ENCODE measurements at places on chromosomes 16 and 17. TPM values are rescaled to one million over a fixed set of nuclear protein-coding genes. Genes with fewer than 3 reads are reported as not detected.
A peak's percentile ranks its signal among the peaks of the same experiment; 100 is the strongest.

AATK gene
- total RNA-seq, result 9.3 TPM

- no peak for DNase-seq
Observed at GRCh38 chr17:76417499-76418143, 33.2 kb downstream of the SPHK1 start.

CDRT4 gene
- 0.77 TPM for total RNA-seq

DNA sequence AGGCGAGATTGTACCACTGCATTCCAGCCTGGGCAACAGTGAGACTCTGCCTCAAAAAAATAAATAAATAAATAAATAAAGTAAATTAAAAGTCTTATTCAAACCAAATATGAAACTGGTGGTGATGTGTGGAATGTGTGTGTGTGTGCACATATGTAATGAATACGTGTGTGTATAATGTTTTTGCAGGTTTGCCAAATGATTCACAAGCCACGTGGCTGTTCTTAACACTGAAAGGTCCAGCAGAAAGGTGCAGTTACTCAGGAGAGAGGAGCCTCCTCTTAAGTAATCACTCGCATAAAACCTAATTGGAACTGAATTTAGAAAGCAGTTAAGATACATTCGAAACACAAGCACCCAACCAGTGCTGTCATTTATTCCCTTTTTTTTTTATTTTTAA lies 22.9 kb downstream of the GDE1 start:
- no peak for DNase-seq

DNA sequence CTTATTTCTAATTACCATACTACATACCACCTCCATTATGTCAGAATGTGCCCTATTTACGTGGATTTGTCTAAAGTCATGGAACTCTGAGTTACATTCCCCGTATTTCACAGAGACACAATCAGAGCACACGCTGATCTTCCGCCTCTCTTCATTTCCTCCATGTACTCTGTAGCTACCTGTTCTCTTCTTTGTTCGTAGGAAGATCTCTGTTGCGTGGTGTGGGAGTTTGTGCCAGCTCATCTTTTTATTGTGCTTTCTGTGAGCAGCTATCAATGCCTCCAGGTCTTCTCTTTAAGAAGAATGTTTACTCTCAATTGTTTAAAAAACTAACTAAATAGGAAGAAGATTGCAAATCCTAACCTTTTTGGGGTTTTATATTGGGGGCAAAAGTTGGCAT lies 26.9 kb downstream of the NLRC5 start:
- no peak for DNase-seq

LIG3 gene
- 46.5 TPM for total RNA-seq

TERB1 gene
- not detected for total RNA-seq

GRCh38 chr17:83177611-83178532 lies 98.5 kb downstream of the METRNL start:
- DNase-seq, result no peak

DNA sequence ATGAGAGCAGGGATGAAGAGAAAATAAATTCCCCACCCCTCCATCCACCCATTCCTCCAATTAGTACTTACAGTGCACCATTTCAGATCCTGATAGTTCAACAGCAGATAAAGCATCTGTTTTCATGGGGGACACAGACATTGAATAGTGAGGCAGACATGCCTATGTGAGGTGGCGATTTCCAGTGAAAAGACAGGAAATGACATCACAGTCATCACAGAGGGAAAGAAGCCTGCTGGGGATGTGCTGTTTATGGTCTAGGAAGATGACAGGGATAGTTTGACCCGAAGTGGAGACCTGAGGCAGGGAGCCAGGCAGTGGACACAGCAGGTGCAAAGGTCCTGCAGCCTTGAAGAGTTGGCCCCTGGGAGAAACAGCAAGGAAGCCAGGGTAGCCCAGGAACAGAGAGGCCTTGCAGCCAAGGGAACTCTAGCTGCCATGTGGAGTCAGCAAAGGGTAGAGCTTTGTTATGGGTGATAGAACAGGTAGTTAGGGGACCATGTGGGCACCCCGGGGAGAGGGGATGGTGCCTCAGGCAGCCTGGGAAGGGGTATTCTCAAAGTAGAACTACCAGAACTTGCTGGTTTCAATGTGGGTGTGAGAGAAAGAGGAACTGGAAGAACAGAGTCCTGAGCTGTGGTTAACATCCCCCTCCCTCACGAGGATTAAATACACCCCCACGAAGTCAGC lies 256.6 kb downstream of the CPPED1 start:
- no peak for DNase-seq

OR4D1 gene
- not detected for total RNA-seq

DNA sequence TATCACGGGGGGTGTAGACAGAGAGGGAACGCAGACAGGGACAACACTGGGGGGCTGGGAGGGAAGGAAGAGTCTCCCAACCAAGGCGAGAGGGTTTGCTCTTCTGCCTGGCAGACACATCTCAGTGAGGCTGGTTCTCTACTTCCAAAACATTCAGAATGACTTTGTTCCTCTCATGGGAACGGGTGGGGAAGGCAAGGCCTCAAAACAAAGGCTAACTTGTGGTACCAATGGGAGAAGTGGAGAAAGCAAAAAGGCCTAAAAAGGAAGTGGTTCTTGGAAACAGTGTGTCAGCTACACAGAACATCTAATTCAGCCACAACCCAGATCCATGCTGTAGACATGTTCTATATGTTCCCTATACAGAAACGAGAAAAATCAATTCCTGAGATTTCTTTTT lies 7.5 kb downstream of the FLOT2 start:
- DNase-seq, result peak; percentile 43

- DNase-seq, result no peak
Observed at GRCh38 chr16:23871924-23872323, 36.1 kb downstream of the PRKCB start.

DNA sequence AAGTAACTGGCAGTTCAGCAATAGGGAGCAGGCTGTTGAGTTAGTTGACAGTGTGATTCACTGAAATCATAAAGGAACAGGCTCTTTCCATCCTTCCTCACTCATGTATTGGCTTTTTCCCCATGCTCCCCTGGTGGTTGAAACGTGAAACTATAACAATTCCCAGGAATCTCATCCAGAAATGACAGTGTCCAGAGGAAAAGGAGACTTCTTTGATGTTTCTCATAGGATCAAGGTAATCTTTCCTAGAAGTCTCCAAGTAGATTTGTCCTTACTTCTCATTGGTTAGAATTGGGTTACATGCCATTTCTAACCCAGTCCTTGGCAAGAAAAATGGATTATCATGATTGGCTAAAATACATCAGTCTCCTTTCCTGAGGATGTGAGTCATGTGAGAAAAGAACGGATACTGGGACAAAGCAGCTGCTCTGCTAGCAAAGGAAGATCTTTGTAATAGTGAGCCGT lies 14.4 kb downstream of the TTC19 start:
- peak; percentile 73 for DNase-seq

DNA sequence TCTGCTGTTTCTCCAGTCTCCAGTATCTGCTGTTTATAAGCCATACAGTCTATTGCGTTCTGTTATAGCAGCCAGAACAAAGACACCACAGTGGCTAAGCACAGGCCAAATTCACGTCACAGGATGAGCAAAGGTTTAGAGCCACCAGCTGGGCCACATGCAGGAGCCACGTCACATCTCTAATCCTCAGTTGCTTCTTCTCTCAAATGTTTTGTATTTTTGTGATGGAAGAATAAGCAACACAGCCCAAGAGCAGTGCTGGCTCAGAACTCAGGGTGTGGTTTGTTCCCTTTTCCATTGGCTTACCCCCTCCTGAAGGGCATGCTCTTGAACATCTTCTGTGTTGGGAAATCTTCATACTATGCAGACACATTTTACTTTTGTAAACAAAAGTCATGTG lies 309.4 kb upstream of the CDH5 start:
- peak; percentile 1 for DNase-seq

MFAP4 gene
- total RNA-seq, result not detected

ZNF785 gene
- total RNA-seq, result 12.1 TPM

GCGR gene
- not detected for total RNA-seq

PLA2G10 gene
- total RNA-seq, result not detected

DNA sequence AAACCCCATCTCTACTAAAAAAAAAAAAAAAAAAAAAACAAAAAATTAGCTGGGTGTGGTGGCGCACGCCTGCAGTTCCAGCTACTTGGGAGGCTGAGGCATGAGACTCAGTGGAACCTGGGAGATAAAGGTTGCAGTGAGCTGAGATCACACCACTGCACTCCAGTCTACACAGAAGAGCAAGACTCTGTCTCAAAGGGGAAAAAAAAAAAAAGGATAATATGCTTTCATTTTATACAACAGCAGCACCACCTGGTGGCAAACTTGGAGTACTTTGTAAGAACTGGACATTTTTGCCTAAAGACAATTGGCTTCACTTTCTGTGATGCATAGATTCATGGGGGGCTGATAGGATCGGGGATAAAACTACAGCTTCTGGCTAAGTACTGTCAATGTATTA lies 8.5 kb downstream of the CHTF8 start:
- DNase-seq, result peak; percentile 82

DNA sequence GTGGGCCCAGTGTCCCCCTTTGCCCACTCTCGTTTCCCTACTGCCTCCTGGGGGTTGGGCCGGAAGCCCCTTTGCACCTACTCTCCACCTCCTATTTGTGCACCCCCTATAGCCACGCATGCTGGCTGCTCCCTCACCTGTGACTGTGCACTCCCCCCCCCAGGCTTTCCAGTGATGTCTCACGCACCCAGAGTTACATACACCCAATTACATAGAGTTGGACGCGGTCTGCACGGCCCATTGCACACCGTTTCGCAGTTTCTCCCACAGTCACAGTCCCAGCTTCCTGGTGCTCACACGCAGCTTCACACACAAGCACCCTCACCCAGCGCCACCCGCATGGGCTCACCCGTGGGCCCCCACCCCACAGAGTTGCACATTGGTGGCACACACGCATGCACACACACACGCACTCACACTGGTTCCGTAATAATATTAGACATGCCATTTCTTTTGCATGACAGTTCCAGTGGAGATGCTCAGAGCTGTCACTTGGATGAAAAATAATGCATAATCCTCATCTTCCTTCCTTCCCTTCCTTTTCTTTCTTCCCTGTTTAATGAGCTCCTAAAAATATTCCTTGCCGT lies 21.5 kb upstream of the C1QL1 start:
- no peak for DNase-seq

GRCh38 chr16:85541181-85541580 lies 71.9 kb upstream of the GSE1 start:
- no peak for DNase-seq

- no peak for DNase-seq
Observed at GRCh38 chr16:11740567-11740966, 2.1 kb downstream of the TXNDC11 start.

- DNase-seq, result no peak
Observed at GRCh38 chr17:38363016-38363415, 11.4 kb downstream of the SOCS7 start.

DNA sequence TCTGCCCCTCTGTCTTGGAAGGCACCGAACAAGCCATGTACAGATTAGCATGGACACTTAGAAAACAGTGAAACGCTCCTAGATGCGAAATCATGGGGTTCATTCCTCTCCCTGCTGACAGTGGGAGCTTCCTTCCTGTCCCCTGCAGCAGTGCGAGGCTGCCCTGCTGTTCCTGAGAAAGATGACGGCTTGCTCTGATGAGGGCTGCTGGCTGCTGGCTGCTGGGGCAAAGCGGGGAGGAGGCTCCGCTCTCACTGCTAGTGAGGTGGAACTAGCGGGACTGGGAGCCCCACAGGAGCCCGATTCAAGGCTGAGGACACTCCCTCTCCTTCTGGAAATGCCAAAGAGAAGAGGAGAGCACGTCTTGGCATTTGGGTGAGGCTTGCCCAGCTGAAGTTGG lies 25.9 kb upstream of the CACNG4 start:
- no peak for DNase-seq

DNA sequence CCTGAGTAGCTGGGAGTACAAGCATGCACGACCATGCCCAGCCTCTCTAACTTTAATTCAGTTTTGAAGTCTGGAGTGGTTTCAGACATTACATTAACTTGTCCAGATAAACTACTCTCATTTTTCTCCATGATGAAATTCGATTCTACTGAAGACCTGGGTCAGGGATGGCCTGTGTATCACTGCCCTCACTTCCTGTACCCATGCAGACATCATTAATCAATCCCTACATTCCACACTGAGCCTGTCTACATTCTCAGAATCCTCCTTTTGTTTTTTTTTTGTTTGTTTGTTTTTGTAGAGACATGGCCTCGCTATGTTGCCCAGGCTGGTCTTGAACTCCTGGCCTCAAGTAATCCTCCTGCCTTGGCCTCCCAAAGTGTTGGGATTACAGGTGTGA lies 22.6 kb downstream of the ADCY7 start:
- no peak for DNase-seq

- no peak for DNase-seq
Observed at GRCh38 chr17:79023886-79024771, at the start of gene C1QTNF1. Gene C1QTNF1, plus strand, starts transcription at chr17:79024169. Its CDS starts 19,800 bp downstream, at chr17:79043969.

ATP1B2 gene
- 0.27 TPM for total RNA-seq

TANC2 gene
- 35.6 TPM for total RNA-seq

MPHOSPH6 gene
- 18.0 TPM for total RNA-seq

Measured in SK-MEL-5 (cell line).